ENCODE measurements at places on chromosomes 16 and 17. TPM values are rescaled to one million over a fixed set of nuclear protein-coding genes. Genes with fewer than 3 reads are reported as not detected.

PROCA1 gene
- 4.6 TPM for total RNA-seq

- H3K27ac ChIP-seq = no peak overlapping the region
- H3K4me1 ChIP-seq = no peaks in the 10 kb centered on the region
- DNase-seq = no peak
- no peaks in the 10 kb centered on the region for H3K36me3 ChIP-seq
- H3K4me3 ChIP-seq = no peak overlapping the region
These were observed 96.7 kb upstream of the HSBP1 start for GRCh38 chr16:83711069-83711468.

DPEP3 gene
- not detected for total RNA-seq

GRCh38 chr17:44775136-44775837, 16.5 kb downstream of the ADAM11 start:
- no peaks in the 10 kb centered on the region for H3K27me3 ChIP-seq
- peak overlapping the region; percentile 34 for H3K4me3 ChIP-seq
- no peaks in the 10 kb centered on the region for H3K36me3 ChIP-seq
- H3K27ac ChIP-seq = no peak overlapping the region
- H3K4me1 ChIP-seq = no peaks in the 10 kb centered on the region

CCL13 gene
- not detected for total RNA-seq

ZP2 gene
- total RNA-seq = not detected

Measured in A673 (cell line).